Spinal cord (tissue), 10 donors: ENCODE measurements at places on chromosomes 3 and 15.

- DNase-seq, result no peak
Measured at GRCh38 chr3:184815046-184815930, 3.3 kb downstream of the VPS8 start.

- no peak for DNase-seq
Measured at GRCh38 chr3:13857702-13858380, 22.0 kb downstream of the WNT7A start.

GRCh38 chr3:193941486-193941885, 194.5 kb upstream of the HES1 start:
- DNase-seq, result no peak

GRCh38 chr3:150097588-150097890, 126.8 kb upstream of the PFN2 start:
- DNase-seq, result no peak

- peak; percentile 80 for DNase-seq
Measured at GRCh38 chr15:61038387-61038786, 190.7 kb downstream of the RORA start.

- DNase-seq, result no peak
Measured at GRCh38 chr3:48320996-48321395, 12.5 kb downstream of the SPINK8 start.

GRCh38 chr3:111541911-111542483, at the start of gene CD96:
CD96 (plus strand) TSS chr3:111542197; CDS start chr3:111542249, 52 bp downstream.
- DNase-seq, result peak; percentile 45

DNA sequence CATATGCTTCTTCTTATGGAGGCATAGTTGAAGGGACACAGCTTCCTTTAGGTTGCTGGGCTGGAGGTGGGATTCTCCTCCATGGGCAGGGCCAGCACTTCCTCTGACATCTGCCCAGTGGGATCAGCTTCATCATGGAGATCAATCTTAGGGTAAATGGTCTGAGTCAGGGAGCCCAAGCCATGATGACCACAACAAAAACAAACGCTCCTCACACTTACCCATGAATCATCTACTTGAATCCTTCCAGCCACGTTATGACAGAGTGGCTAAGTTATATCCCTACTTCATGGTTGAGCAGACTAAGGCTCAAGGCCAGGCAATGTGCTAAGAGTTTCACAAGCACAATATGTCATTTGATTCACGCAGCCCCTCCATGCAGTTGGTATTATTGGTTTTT, 87.2 kb upstream of the NMNAT3 start:
- DNase-seq, result no peak

GRCh38 chr3:191329654-191330529, at the start of gene UTS2B:
UTS2B (minus strand) TSS chr3:191330526; CDS start chr3:191282189, 48,337 bp downstream.
- peak; percentile 35 for DNase-seq

DNA sequence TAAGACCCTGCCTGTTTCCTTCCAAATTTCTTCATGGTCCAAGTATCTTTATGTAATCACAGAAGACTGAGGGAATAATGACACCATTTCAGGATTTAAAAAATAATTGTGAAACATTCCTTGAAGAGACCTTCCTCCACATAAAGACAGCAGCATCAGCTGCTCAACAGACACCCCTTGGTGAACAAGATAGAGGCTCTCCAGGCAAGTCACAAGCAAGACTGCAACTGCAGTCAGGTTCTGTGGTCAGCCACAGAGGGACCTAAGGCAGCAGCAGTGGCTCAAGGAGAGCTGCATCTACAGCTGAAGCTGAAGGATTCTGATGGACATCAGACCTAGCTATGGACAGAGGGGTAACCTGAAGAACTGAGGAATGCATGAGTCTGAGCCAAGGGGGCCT, 97.2 kb upstream of the C3orf80 start:
- DNase-seq, result no peak

- no peak for DNase-seq
Measured at GRCh38 chr3:99474776-99475175, 163.6 kb upstream of the COL8A1 start.

DNA sequence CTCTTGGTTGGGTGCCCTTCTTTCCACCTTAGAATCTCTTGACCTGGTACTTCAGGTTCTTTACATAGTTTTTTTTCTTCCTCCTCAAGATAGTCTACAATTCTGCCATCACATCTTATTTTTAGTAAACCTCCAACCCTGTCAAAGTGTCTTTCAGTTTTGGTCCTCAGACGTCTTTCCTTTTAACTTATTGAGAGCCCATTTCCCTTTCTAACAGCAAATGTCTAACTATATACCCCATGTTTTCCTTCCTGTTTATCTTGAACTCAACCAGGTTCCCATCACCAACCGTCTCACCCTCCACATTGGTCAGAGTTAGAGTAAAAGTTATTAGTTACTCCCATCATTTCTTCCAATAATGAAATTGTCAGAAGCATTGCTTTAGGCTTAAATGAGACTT, 10.4 kb downstream of the KBTBD12 start:
- DNase-seq, result no peak

DNA sequence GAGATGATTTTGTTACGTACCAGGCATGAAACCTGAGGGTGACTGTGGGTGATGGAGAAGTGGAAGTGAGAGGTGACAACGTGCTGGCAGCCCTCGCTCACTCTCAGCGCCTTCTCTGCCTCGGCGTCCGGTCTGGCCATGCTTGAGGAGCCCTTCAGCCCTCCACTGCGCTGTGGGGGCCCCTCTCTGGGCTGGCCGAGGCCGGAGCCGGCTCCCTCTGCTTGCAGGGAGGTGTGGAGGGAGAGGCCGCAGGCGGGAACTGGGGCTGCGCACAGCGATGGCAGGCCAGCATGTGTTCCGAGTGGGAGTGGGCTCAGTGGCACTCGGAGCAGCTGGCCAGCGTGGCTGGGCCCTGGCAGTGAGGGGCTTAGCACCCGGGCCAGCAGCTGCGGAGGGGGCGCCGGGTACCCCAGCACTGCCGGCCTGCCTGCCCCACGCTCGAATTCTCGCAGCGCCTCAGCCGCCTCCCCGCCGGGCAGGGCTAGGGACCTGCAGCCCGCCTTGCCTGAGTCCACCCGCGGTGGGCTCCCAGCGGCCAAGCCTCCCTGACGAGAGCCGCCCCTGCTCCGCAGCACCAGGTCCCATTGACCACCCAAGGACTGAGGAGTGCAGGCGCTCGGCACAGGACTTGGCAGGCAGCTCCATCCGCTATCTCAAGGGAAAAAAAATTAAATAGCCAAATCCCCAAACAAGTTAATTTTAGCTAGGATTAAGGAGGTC, 29.7 kb upstream of the MYRIP start:
- no peak for DNase-seq

DNA sequence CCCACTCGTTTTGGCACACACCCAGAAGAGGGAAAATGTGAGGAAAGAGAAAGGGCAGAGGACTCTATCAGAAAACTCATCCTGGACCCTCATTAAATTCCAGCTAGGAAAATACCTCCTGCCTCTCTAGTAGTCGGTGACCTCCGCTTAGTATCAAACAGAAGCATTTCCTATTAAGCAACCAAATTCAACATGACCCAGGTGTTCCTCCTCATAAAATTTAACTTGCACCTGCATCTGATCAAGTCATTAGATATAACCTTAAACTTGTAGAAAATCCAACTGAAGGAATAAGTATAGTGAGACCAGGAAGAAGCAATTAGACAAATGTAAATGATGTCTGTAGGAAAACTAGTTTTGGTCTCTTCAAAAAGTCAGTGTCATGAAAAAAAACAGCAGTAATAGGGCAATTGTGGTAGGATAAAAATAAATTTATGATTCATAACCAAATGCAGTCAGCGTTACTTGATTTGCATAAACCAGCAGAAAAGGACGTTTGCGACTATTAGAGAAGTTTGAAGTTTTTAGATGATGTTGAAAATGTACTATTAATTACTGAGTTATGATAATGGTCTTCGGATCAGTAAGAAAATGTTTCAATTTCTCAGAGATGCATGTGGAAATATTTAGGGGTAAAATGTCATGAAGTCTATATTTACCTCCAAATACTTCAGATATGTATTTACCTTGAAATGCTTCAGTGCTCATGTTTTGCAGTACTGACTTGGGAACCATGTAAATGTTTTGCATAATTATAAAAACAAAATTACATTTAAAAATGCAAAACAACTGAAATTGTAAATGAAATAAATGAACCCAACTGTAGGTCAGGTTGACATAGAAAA, 44.6 kb downstream of the LDHAL6B start:
- DNase-seq, result no peak

- no peak for DNase-seq
Measured at GRCh38 chr3:47635536-47635935, 56.9 kb upstream of the CSPG5 start.

DNA sequence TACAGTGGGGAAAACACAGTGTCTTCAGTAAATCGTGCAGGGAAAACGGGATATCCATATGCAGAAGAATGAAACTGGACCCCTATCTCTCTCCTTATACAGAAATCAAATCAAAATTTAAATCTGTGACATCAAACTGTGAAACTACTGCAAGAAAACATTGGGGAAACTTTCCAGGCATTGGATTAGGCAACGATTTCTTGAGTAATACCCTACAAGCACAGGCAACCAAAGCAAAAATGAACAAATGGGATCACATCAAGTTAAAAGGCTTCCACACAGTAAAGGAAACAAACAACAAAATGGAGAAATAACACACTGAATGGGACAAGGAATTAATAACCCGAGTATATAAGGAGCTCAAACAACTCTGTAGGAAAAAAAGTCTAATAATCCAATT, 165.3 kb downstream of the PLCL2 start:
- no peak for DNase-seq

DNA sequence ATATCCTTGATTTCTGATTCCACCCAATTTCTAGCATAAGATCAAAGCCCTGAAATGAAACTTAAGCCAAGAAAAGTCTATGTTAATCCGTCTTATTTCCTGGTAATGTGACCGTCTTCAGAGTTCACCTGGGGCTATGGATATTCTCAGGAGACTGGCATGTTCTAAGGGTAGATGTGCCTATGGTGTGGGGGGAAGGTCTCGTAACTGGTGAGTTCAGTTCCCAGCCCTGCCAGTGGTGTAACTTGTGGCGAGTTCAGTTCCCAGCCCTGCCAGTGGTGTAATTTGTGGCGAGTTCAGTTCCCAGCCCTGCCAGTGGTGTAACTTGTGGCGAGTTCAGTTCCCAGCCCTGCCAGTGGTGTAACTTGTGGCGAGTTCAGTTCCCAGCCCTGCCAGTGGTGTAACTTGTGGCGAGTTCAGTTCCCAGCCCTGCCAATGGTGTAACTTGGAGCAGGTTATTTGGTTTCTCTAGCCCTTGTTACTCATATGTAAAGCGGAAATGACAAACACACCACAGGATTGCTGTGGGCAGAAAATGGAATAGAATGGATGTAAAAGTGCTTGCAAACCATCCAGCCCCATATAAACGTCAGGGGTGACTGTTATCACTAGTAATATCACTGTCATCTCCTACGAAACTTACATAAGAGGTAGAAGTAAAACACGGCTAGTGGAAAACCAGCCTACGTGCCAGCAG, 30.4 kb downstream of the SLC51A start:
- DNase-seq, result no peak

- DNase-seq, result no peak
Measured at GRCh38 chr3:71801986-71802385, 17.0 kb upstream of the PROK2 start.

DNA sequence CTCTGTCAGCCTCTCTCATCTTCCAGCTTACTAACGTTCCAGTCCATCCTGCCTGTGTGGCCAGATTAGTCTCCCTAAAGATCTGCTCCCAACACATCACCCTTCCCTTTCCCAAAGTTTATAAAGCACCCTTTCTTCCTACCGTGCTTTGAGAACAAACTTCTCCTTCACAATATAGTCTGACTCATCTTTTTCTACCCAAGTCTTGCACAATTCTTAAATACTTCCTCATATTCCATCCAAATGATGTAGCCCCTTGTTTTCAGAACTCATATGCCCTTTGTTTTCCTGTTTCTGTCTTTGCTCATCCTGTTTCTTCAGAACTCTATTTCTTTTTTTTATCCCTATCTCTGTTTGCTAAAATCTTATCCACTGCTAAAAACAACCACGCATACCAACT, 326.8 kb downstream of the MFSD1 start:
- DNase-seq, result no peak

DNA sequence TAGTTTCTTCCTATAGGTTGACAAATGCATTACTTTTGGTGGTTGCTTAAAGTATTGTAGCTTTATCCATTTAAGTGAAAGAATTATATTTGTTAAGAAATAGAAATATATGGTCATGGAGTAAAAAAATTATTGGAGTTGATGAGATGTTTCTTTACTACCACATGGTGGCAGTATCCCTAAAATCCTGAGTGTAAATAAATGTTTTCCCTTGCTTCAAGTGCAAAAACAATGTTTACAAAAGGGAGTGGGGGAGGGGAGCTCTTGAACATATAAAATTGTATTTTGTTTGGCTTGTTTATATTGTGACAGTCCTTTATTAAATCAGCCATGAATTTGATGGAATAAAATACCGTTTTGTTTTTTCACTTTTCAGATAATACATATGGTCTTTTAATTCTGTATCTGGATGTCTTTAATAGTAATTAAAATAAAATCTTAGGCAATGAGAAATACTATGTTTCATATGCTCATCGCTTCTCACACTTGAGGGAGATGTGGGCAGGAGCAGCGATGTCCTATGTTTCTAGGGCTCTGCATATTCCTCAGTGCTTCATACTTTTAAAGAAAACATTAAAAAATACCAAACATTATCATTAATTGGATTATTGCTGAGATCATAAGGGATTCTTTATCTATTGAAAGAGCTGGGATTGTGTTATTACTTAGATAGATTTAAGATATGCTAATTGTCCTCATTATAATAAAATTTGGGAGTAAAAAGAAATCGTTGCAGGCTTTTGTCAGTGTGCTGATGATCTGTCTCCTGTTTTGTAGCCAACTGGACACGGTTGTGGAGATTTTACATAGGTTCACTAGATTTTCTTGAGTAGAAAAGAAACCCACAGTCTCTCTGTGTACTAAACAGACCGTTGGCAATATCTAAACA, 349.7 kb downstream of the TUSC7 start:
- no peak for DNase-seq

- no peak for DNase-seq
Measured at GRCh38 chr15:85620690-85621049, 174.1 kb downstream of the KLHL25 start.

DNA sequence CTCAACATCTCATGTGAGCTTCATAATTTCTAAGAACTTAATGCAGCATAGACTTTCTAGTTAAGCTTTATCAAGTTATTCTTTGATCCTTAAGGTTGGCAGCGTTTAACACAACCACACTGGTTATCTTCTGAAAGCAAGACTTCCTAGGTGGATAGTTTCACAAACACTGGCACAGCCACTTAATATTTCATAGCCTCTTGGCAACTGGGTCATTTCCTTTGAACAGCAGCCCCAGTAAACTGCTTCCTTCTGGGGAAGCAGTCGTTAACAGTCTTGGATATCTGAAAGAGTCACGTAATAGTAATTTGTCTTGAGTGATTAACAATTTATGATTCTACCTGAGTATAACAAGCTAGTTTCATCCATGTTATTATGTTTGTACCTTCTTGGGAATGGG, 45.9 kb upstream of the ABHD10 start:
- DNase-seq, result no peak

GRCh38 chr15:101618851-101619614, 33.1 kb downstream of the TM2D3 start:
- no peak for DNase-seq
